ENCODE measurements at places on chromosomes 2 and 18. TPM values are rescaled to one million over a fixed set of nuclear protein-coding genes. Genes with fewer than 3 reads are reported as not detected.

MERTK gene
- total RNA-seq: 0.48 TPM

NPC1 gene
- 83.4 TPM for total RNA-seq

EPHA4 gene
- 3.9 TPM for total RNA-seq

TUBA3E gene
- not detected for total RNA-seq

TDRD15 gene
- not detected for total RNA-seq

EML6 gene
- total RNA-seq: 0.83 TPM
